ENCODE measurements at places on chromosomes 5 and 9.

- DNase-seq: no peak
These were observed 2.8 kb downstream of the RXRA start for GRCh38 chr9:134328841-134329575.

- no peak for DNase-seq
These were observed 46.0 kb downstream of the CRB2 start for GRCh38 chr9:123401879-123402513.

GRCh38 chr5:1725641-1726468, 73.8 kb downstream of the MRPL36 start:
- DNase-seq: no peak

DNA sequence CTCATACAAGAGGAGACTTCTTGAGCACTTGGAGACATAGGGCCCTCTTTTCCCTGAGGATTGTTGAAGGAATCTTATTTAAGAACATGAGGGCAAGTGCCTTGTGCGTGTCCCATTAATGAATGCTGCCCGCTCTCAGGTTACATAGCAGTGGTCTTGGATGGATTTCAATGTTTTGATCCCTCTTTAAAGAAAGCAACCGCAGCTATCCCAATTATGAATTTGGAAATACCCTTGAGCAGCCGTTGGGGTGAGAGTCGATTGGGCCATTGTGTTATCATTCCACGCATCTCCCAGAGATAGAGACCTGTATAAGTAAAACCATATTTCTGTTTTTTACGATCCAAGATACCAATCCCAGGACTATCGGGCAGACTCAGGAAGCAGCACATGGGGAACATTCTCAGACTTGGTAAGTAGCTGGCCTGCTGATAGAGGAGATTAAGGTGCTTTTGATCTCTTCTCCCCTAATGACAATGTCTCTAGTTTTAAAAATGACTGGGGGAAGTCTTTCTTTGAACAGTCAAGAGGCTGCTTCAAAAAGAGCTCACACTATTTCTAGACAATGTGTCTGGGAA, 145.3 kb downstream of the MACROH2A1 start:
- DNase-seq: no peak

DNA sequence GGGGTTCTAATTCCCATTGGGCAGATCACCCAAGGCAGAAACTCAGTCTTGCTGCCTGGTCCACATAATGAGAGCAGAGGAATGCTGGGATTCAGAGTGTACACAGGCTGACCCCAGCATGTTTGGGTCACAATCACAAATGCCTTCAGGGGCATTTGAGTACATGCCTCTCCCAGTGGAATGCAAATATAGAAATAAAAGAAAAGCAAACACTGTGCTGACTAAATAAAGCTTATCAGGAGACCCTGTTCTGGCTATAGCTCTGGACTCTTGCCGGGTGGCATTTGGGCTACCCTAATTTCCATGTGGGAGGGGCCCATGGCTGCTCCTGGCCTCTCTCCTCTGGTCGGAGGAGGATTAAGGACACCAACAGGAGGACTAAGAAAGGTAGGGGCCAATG, 121.4 kb downstream of the DOCK8 start:
- no peak for DNase-seq

DNA sequence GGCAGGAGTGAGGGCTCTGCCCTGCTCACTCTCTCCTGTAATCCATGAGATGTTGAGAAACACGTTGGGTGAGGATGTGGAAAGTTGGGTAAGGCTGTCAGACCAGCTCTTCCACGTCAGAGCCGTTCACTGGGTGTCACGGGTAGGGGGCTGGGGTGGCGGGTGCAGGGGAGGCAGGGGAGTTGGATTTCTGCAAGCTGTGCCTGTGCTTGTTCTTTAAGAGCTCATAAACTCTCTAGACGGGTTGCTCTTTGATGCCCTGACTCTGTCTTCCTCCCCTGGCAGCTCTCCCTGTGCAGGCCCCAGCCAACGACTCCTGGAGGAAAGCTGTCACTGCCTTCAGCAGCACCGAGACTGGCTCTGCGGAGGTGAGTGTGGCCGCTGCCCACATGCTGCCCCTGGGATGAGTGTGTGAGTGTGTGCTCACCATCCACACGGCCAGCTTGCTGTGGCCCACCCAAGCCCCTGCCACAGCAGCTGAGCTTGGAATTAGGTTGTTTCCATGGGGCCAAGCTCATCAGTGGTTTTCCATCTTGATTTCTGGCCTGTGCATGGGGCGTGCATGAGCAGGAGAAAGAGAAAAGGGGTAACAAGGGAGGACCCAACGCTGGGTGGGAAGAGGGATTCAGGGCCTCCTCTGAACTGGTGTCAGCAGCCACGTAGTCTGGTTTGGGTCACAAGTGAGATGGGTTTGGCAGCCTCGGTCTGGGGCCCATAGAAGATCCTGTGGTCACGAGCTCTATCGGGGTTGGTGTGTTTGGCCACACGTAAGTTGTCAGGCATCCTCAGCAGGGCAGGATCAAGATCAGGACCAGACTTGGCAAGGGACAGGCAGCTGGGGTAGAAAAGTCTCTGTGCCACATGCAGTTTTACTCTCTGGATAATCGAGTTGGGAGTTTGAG, 21.0 kb upstream of the POMT1 start:
- DNase-seq: no peak

DNA sequence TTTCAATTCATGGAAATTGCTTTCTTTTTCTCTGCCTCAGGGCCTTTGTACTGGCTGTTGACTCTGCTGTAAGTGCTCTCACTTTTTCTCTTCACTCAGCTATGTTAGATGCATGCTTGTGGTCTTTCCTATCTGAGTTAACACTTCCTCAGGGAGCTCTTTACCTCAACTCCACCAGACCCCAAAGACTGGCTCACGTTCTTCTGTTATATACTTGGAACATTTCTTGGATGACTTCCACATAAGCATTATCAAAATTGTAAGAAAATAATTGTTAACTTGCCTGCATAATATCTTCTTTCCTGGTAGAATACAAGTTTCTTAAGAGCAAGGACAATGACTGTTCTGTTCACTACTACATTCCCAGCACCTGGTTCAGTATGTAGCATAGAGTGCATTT, 455.9 kb downstream of the EBF1 start:
- DNase-seq: no peak

DNA sequence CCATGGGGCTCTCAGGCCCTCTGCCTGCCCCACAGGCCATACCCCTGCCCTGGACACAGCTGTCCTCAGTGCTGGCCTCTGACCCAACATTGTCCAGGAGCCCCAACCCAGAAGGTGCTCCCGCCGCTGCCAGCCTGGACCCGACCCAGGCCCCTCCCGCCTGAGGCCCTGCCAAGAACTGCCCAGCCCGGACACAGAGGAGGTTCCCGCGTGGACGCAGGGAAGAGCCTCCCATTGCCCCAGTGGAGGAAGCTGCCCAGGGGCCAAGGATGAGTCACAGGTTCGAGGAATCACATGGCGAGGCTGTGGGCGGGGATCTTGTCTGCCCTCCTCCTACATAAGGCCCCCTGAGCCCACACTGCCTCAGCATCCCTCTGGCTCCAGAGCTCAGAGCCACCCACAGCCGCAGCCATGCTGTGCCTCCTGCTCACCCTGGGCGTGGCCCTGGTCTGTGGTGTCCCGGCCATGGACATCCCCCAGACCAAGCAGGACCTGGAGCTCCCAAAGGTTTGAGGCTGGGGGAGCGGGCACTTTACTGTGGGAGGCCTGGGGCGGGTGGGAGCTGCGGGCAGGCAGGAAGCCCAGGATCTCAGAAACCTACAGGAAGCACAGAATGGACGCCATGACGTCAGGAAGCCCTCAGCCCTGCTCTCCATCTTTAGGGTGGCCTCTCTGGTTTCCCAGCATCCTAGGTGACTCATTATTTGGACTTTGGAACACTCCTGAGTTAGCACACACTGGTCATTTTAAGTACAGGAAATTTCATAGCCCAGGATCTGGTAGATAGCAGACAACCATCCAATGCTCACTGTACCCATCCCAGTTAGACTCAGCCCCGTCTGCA, at the start of gene PAEP:
TSS of gene PAEP (plus strand) at position 366 of the 844 bp plus-strand sequence.
- peak; percentile 15 for DNase-seq

DNA sequence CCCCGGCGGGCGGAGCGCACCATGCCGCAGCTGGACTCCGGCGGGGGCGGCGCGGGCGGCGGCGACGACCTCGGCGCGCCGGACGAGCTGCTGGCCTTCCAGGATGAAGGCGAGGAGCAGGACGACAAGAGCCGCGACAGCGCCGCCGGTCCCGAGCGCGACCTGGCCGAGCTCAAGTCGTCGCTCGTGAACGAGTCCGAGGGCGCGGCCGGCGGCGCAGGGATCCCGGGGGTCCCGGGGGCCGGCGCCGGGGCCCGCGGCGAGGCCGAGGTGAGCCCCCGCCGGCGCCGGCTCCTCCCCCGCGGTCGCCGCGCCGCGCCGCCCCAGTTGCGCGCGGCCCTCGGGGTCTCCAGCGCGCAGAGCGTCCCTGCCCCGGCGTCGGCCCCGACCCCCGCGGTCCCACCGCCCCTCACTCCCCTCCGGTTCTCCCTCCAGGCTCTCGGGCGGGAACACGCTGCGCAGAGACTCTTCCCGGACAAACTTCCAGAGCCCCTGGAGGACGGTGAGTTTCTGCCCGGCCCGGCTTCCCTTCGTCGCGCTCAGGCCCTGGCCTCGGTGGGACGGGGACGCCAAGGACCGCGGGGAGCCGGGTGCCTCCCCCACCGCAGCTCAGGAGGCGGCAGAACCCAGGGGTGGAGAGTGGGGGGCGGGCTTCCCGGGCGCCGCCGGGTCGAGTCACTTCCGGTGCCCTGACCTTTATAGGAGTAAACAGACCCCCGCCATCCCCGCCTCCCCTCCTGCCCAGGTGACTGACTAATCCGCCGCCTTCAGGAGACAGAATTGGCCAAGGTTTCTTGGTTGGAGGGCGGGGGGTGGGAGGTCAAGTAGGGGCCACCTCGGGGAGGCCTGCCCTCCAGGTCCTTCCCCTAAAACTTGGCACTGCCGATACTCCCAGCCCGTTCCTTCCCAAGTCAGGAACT, 665 bp downstream of the TCF7 start:
- no peak for DNase-seq
